Stimulated activated CD8-positive, alpha-beta memory T cell treated with anti-CD3 and anti-CD28 coated beads, Interleukin-2, amount 100 ng/mL, for 48 hours (primary cell): ENCODE measurements at places on chromosomes 1 and 21.

DNA sequence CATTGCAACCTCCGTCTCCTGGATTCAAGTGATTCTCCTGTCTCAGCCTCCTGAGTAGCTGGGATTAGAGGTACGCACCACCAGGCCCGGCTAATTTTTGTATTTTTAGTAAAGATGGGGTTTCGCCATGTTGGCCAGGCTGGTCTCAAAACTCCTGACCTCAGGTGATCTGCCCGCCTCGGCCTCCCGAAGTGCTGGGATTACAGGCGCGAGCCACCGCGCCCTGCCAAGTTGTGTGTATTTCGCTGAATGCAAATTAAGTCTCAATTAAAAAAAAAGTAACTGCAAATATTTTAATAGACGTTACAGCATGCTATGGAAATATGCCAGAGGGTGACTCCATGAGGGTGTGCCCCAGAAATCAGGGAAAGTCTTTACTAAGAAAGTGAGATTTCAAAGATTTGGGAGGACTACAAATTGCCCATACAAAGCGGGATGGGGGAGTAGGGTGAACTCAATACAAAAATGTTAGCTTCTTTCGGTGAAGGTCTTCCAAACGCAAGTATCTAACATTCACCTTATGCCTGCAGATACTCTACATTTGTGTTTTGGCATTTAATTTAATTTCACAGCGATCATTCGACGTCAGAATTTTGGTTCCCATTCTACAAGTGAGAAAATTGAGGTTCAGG lies 85.6 kb downstream of the NKAIN1 start:
- no peak for DNase-seq

- no peak for DNase-seq
These were observed 23.4 kb downstream of the POFUT2 start for GRCh38 chr21:45264146-45264911.

DNA sequence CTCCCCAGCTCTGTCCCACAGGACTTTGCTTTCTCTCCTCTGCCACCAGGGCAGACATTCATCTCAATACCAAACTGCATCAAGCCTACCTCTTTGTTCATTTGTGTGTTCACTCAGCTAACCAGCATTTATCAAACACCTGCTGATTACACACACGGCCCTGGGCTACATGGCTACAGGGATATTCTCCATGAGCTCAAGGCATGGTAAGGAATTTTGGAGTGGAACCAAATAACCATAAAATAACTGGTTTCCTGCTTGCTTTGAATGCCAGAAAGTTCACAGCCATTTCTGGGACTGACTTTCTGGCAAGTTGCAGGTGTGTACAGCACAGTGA lies 54.6 kb downstream of the LDLRAD2 start:
- no peak for DNase-seq

GRCh38 chr1:20082772-20083171 lies 12.8 kb downstream of the PLA2G5 start:
- DNase-seq = no peak

DNA sequence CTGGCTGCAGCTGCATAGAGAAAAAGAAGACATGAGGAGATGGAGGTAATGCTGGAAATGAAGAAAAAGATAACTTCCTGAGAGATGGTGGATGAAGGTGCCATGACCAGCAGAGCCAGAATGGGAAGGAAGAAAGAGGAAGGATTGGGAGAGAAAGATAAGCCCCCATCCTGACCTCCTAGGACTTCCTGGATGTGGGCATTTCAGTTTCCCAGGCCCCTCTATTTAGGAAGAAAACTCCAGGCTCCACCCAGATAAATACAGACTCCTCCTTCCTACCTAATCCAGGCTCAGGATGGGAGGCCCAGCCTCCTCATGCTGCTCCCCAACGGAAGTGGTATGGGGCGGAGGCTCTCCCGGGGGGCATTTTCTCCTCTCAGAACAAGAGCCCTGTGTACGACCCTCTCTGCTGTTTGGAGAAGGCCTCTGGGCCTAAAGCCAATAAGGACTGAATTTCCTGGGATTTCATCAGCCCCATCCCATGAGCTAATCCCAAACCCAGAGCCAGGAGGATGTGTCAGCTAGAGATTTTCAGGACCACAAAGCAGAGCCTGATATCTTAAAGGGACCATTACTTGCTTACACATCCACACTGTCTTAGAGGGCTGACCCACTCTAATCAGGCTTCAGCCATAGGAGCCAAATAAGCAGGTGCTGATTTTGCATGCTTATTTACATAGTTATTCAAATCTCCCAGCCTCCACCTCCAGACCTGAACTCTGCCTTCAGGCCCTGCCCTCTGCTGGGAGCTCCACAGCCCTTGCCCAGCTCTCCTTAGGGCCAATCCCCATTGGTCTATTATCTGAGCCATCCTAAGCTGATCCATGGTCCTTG lies 5.1 kb upstream of the ARHGEF2 start:
- no peak for DNase-seq

DNA sequence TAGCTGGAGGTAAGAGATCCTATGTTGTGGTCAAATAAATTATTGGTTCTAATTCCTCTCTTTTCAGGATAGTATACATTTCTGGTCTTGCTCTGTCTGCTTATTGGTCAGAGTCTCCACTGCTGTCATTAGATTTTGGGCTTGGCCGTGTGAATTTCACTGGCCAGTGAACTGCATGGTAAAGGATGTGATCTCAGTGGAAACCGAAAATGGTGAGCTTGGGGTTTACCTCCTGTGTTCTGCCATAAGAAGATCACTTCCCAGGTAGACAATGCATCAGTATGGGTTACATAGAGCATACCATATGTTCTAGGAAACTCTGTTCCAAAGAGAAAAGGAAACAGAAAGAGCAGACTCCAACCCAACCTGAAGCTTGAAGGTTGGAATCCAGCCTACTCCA lies 1123.3 kb upstream of the B3GALT2 start:
- no peak for DNase-seq

GRCh38 chr1:72567521-72567920 lies 285.2 kb upstream of the NEGR1 start:
- no peak for DNase-seq

DNA sequence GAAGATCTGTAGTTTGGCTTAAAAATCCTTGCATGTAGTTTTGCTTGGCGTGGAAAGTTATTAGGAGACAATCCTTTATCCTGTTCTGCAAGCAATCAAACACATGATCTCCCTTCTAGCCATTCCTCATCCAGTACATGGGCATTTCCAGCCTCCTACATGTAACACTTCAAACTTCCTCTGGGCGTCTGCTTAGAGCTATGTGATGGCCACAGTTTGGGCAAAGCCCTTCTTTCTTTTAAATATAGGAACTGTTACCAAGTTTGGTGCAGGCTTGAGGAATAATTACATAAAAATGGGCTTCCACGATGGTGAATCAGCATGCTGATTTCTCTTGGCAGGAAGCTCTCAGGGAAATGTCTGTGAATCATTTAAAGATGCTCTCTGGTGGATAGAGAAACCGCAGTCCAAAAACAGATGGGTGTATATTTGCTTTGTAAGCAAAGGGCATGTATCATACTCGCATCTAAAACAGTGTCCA lies 176.9 kb upstream of the FMN2 start:
- DNase-seq = no peak

DNA sequence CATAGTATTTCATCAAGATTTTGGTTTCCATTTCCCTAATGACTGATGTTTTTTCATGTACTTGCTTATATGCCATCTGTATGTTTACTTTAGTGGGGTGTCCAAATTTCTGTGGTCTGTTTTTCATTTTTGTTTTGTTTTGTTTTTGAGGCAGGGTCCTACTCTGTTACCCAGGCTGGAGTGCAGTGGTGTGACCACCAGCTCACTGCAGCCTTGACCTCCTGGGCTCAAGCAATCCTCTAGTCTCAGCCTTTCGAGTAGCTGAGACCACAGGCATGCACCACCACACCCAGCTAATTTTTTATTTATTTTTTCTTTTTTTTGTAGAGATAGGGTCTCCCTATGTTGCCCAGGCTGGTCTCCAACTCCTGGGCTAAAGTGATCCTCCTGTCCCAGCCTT lies 378.0 kb upstream of the VAMP3 start:
- no peak for DNase-seq

- no peak for DNase-seq
These were observed 861 bp upstream of the DRAXIN start for GRCh38 chr1:11690397-11691301.

DNA sequence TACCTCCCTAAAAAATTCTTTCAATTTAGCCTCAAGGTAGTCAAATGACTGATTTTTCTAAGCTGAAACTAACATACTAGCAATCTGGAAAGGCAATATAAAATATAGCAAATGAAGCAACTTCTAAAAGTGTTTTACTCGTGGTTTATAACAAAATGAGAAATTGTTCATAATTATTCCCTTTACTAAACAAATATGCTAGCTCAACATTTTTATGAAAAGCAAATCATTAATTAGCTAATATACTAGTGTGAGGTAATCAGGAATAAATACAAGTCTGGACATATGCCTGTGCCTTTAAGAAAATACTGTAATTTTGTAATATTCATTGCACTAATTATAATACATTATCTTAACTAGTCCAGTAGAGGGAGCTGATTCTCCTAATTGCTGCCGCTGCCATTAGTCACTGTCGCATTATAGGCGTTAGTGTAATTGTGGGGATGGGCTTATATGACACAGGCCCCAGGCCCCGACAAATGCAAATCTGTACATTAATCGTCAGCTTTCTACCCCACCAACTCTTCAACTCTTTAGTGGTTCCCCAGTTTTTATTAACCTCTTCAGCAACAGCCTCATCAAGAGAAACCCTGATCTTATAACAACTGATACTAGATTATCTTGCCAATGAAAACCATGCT lies 160.9 kb downstream of the GABPA start:
- no peak for DNase-seq

DNA sequence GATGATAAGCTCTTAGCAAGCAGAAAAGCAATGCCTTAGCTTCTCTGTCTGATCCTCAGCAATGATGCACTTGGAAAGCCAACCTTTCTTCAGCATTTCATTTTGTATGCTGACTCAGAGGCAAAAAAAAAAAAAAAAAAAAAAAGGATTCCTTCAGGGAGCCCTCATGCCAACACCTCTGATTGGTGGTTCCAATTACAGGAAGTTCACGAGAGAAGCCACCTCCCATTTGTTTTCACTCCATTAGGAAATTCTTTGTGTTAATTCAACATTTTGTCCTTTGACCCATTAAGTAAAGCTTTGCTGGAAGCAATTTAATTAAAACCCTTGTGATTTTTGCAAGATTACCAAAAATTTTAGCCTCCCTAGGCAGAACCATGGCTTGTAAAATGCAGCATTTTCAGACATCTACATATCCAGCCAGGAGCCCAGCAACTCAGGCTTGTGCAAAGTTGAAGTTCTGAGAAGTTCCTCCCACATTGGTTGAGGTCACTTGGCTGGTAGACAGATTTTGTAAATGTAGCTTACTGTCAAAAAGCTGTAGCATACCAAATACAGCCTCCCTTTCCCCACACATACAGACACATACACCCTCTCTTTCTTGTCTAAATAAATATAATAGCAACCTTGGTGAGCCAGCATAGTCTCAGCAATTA lies 27.1 kb upstream of the VTCN1 start:
- DNase-seq = no peak

GRCh38 chr1:248926401-248927182 lies 20.6 kb downstream of the PGBD2 start:
- no peak for DNase-seq

- no peak for DNase-seq
These were observed 38.8 kb upstream of the RASAL2 start for GRCh38 chr1:178055093-178055492.

GRCh38 chr1:230067871-230068620 lies 1.0 kb downstream of the GALNT2 start:
- no peak for DNase-seq

DNA sequence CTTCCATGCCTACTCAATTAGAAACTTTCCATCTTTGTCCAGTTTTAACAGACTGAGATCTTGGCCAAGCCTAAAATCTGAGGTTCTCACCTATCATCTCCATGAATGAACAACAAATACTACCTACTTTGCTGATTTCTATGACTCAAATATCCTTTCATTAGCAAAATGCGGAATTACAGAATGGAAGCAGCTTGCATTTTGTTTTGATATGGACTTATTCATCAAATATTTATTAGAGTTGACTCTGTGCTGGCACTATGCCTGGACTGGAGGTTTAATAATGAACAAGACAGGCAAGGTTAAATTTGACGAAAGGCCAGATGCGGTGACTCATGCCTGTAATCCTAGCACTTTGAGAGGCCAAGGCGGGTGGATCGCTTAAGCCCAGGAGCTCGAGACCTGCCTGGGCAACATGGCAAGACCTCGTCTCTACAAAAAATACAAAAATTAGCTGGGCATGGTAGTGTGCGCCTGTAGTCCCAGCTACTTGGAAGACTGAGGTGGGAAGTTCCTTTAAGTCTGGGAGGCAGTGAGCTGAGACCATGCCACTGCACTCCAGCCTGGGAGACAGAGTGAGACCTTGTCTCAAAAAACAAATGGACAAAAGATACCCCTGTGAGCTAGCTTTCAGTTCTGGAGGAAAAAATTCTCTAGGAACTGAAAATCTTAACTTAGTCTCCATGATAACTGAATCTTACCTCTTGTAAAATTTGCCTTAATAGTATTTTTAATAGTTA lies 29.4 kb upstream of the SOD1 start:
- DNase-seq = no peak

DNA sequence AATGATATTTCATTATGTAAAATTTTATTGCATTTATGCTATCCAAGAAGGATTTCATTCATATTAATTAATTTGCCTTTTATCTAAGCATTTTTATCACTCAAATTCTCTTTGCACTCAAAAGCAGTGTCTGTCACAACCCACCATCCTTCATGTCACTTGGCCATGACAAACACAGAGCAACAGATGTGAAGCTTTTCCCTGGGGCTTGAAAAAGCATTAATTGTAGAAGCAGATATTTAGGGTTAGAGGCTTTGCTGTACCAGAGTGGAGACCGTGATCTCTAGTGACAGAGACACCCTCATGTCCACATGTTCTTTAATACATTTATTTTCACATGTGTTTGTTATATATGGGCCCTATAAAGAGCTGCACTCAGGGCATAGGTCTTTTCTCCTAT lies 230.5 kb downstream of the SPATA17 start:
- DNase-seq = no peak

GRCh38 chr1:219495737-219496408 lies 117.0 kb downstream of the ZC3H11B start:
- no peak for DNase-seq
